DMS79 (cell line): ENCODE measurements at places on chromosomes 4 and X.

- DNase-seq = no peak
Measured at GRCh38 chrX:107940095-107940494, 42.1 kb downstream of the TEX13B start.

DNA sequence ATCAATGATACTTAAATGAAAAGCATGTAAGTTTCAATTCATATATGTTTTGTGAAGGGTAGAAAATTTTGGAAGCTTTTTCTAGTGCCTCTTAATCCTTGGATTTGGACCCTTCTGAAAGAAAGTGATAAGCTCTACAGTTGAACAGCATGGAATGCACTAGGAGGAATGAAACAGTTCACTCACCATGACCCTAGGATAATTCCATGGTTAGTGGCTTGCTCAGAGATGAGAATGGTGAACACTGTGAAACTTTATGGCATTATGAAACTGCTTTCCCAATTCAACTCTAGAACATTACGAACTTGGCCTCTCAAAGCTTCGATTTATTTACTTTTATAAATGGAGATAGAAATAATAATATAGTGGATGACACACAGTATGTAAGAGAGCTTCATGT lies 88.9 kb upstream of the FAT4 start:
- DNase-seq = no peak

DNA sequence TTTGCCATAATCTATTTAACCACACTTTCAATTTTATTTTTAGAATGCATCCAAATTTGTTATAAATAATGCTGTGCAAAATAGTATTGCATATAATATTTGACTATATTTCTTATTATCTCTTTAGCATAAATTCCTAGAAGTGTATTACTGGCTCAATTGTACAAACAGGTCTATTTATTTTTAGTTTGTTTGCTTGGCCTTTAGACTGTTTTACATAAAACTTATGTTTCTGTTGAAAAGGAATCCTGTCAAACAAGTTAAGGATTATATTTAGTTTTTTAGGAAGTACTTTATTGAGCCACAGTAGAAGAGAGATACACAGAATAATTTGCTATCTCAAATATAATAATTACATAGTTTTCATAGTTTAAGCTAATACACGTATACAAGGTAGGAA lies 413.8 kb downstream of the GBA3 start:
- DNase-seq = no peak

- no peak for DNase-seq
Measured at GRCh38 chrX:71118985-71119535, 664 bp downstream of the MED12 start.

DNA sequence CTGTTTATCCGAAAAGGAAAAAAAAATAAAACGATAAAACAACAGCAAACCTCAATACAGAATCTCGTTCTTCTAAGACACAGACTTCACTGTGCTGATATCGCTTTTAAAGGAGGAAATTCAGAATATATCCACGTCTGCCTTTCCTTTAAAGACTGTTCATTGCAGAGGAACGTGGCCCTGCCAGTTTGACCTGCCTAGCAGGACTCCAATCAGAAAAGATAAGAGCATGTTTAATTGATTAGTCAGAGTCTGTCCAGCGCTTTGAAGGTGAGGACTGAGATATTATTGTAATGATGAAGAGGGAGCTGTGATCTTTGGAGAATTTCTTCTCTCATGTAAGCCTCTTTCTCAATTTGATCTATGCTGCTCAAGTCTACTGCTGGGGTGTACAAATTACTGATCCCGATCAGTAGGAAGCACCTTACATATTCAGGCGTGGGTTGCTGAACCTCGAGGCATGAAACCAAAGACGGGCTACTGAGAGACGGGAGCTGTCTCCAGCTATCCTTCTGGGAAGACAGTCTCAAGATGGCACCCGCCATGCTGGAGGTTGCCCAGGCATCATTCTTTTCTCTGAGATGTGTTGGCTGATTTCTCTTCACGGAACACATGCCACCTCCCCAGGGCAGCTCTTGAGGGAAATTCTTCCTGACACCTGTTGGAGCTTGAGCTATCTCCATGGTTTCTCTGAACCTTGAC lies 146.1 kb downstream of the SHOX start:
- no peak for DNase-seq

DNA sequence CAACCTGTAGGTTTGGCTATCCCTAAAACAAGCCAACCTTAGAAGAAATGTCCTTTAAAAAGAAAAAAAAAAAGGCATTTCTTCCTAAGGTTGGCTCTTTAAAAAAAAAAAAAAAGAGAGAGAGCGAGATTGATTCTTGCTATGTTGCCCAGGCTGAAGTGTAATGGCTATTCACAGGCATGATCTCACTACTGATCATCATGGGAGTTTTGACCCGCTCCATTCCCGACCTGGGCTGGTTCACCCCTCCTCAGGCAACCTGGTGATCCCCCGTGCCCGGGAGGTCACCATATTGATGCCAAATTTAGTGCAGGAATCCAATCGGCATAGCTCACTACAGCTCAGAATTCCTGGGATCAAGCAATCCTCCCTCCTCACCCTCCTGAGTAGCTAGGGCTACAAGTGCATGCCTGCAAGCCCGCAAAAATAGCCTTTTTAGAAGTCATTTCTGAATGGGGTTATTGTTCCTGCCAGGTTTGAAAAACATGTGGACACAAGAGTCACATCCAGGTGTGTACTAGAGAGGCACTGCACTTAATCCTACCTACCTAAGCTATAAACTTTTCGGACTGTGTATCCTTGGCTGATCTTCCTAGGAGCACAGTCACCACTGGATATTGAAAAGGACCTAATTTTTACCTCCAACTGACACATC lies 61.4 kb upstream of the ZCCHC13 start:
- DNase-seq = no peak

GRCh38 chrX:10949541-10949940 lies 161.6 kb upstream of the HCCS start:
- peak; percentile 76 for DNase-seq

GRCh38 chrX:19585332-19586082 lies 70.2 kb upstream of the MAP3K15 start:
- DNase-seq = no peak

DNA sequence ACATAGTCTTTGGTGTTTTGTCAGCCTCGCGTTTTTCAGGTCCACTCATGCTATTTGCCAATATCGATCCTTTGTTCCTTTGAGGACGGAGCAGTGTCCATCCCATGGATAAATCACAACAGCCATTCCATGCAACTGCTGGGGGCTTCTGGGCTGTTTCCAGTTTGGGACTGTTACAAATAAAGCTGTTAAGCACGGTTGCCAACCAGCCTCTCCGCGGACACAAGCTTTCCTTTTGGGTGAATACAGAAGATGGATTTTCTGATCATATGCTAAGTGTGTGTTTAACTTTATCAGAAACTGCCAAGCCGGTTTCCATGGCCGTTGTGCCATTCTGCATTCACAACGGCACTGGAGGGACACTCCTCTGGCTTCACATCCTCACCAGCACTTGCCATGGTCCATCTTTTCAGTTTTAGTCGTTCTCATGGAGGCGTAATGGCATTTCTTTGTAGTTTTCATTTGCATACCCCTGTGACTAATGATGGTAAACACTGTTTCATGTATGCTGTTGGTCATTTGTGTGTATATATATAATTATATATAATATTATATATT lies 67.8 kb downstream of the ABLIM2 start:
- no peak for DNase-seq

DNA sequence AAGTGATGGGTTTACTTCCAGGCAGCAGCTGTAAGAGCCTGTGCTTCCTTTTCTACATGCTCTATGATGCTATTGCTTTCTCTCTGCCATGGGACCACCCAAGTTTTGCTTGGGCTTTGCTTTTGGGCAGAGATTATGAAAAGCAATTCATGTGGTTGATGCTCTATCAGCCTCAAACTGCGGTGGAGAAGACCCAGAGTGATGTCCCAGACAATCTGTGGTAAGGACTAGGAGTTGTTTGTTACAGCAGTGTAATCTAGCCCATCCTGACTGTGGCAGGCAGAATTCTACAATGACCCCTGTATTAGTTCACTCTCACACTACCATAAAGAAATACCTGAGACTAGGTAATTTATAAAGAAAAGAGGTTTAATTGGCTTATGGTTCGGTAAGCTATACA lies 9.2 kb upstream of the CYTL1 start:
- DNase-seq = no peak

GRCh38 chr4:174222266-174222872 lies 61.1 kb downstream of the FBXO8 start:
- DNase-seq = no peak

DNA sequence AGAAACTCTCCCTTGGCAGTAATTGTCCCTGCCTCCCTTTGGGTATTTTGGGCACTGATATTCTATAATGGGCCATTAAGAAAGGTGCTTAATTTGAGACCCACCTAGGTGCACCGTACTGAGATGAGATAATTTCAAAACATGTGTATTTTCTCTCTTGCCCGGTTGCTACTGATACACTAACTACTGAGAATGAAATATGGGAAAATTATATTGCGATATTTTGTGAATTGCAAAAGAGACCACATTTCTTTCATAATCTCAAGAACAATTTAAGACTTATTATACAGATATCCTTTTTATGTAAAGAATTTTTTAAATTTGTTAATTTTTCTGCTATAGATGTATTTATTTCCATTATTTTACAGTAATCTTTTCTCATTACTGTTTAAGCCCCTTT lies 284.9 kb downstream of the ADGRL3 start:
- DNase-seq = no peak

- no peak for DNase-seq
Measured at GRCh38 chr4:114163051-114163450, 183.6 kb upstream of the ARSJ start.

GRCh38 chr4:55355555-55355954 lies 9.5 kb downstream of the SRD5A3 start:
- no peak for DNase-seq

- peak; percentile 43 for DNase-seq
Measured at GRCh38 chr4:99062120-99062519, 26.5 kb downstream of the ADH5 start.

DNA sequence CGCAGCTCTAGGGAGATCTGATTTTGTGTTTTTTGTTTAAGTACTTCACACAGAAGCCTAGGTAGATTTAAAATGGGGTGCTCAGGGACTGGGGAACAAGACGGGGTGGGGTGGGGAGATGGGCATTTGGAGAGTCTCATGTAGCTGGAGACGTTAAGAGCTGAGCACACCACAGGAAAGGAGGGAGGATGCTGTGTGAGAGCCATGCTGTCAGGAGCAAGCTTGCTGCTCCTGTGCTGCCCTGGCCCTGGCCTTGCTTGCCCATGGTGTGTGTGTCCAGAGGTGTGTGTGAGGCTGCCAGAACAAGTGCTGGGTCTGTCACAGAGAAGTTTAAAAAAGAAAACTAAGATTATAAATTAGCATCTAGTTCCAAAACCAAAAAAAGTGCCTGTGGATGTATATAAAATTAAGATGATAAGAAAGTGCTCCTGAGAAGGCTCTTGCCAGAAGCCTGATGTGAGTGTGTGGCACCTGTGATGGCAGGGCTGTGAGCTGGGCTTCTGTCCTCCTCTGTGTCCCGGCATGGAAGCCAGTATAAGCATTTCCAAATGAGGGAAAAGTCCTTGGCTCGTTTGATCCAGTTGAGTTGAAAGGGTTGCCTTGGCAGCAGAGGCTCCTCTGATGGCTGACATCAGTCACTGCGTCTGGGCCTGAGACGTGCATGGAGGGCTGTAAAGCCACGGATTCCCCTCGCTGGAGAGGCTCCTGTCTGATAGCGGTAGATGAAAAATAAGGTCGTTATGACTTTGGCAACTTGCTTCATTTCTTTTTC lies 63.5 kb downstream of the NELFA start:
- no peak for DNase-seq

GRCh38 chr4:159016593-159017024 lies 86.3 kb upstream of the RAPGEF2 start:
- no peak for DNase-seq

- DNase-seq = no peak
Measured at GRCh38 chrX:75156531-75156945, 455 bp upstream of the ABCB7 start.

GRCh38 chr4:40401631-40402030 lies 66.5 kb downstream of the CHRNA9 start:
- DNase-seq = no peak

DNA sequence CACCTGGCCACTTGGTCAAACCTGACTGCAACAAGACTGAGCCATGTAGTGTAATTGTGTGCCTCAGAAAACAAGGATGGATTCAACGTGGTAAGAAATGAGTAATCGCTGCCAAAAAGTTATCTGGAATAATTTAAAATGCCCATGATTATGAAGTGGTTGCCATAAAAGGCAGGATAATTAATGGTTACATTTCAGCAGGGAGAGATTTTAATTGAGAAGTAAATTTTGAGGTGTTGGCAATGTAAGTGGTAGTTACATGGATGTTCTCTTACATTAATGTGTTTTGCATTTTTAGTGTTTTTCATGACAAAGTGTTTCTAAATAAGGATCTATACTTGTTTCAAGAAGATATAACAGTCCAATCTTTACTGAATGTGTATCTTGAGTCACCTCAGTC lies 15.7 kb downstream of the HAUS3 start:
- peak; percentile 21 for DNase-seq

DNA sequence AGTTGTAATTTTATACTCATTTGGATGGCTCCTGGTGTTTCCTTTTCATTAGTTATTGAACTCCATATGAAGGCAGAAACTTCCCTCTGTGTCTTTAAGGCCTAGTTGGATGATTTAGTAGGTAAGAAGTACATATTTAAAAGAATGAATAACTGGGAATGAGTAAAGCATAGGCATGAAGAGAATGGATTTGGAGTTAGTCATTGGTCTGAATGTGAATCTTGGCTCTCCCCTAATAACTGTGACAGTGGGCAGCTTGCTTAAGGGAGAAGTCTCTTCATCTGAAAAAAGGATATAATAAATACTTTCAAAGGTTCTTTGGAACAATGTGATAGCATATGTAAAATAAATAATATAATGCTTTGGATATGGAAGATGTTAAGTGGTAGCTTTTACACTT lies 13.2 kb downstream of the SNX25 start:
- no peak for DNase-seq

GRCh38 chrX:104288961-104289360 lies 34.2 kb upstream of the ESX1 start:
- DNase-seq = no peak

GRCh38 chr4:48212165-48212564 lies 57.5 kb downstream of the TEC start:
- DNase-seq = no peak

- DNase-seq = no peak
Measured at GRCh38 chrX:425056-425455, 38.3 kb upstream of the PPP2R3B start.

DNA sequence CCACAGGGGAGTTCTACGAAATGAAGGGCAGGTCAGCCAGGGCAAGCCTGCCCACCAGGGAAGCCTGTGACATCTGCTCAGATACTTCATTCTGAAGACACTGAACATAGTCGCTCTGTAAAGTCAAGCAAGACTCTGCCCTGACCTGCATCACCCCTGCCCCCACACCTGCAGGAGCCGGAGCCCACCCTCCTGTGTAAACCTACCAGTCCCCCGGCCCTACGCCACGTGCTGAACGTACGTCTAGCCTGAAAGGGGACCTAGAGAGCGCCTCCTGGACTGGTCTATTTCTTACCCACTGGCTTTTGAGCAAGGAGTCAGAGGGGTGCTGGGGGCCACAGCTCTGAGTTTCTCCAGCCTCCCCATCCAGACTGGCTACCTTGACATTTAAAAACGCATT lies 11.6 kb downstream of the CCNQ start:
- DNase-seq = no peak

GRCh38 chr4:94558392-94558904 lies 106.7 kb downstream of the PDLIM5 start:
- no peak for DNase-seq
